ENCODE measurements at places on chromosomes 3 and 15.

GRCh38 chr3:78689378-78689777, 1078.4 kb downstream of the ROBO1 start:
- no peak for DNase-seq

DNA sequence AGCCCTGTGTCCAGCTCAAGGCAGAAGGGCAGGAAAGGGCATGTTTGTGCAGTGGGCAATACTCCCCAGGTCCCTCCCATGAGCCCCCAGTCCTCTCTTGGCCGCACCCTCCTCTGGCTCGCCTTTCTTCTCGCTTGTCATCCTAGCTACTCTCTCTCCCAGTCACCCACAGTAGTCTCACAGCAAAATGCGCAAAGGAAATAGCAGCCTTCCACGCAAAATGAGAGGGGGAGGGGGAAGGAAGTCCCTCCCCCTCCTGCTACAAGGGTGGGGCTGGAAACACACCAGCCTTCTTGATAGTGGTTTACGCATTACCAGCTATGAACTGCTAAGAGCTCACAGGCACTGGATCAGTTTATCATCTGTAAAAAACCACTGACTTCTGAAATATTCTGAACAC, 83.8 kb downstream of the GADL1 start:
- DNase-seq: no peak

DNA sequence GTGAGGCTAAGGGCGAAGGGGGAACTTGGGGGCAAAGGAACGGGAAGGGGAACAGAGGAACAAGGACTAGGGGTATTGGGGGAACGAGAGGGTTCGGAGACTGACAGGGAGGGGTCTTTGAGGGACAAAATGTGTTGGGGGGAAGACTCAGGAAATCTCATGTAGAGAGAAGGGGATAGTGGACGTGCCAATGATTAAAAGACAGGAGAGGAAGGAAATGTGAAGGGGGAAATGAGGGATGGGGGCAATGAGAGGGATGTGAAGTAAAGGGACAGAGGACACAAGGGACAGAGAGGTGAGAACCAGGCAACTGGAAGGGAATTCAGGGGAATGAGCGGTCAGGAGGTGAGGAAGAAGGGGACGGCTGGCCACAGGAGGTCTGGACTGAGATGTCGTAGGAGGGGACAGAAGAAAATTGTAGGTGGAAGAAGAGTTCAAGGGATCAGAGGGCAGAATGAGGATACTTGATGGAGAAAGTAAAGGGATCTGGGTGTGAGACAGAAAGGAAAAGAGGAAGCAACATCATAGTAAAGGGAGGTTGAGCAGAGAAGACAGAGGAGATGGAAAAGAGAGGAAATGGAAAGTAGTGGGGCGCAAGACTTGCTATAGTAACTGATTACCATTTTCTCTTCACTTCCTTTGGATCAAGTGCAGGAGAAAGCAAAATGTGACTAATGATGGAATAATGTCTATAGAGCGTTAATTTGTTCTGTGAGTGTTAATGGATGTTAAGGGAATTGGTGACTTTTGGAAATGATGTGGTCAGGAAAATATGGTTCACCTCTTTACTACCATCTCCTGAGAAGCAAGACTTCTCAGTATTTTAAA, 749 bp downstream of the RAB8B start:
- DNase-seq: no peak

- DNase-seq: no peak
Observed at GRCh38 chr3:101902041-101902440, 52.7 kb downstream of the NFKBIZ start.

- no peak for DNase-seq
Observed at GRCh38 chr15:74978503-74978902, 16.9 kb upstream of the SCAMP5 start.

- no peak for DNase-seq
Observed at GRCh38 chr3:123832692-123833397, 51.3 kb downstream of the MYLK start.

DNA sequence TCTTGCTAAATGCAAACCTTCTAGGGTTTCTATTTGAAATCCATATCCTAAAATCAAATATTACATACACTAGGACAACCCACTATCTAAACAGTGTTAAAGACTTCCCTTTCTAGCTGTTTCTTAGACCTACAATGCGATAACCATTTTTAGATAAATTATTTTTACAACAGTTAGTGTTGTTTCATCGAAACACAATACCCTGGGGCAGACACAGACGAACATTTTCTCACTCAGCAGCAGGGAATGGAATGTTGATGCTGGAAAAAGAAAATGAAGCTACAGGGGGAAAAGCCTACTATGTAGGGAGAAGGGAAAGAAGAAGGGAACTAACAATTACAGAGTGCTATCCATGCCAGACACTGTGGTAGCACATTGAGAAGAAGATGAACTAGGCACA, 6.0 kb upstream of the HERC1 start:
- no peak for DNase-seq

DNA sequence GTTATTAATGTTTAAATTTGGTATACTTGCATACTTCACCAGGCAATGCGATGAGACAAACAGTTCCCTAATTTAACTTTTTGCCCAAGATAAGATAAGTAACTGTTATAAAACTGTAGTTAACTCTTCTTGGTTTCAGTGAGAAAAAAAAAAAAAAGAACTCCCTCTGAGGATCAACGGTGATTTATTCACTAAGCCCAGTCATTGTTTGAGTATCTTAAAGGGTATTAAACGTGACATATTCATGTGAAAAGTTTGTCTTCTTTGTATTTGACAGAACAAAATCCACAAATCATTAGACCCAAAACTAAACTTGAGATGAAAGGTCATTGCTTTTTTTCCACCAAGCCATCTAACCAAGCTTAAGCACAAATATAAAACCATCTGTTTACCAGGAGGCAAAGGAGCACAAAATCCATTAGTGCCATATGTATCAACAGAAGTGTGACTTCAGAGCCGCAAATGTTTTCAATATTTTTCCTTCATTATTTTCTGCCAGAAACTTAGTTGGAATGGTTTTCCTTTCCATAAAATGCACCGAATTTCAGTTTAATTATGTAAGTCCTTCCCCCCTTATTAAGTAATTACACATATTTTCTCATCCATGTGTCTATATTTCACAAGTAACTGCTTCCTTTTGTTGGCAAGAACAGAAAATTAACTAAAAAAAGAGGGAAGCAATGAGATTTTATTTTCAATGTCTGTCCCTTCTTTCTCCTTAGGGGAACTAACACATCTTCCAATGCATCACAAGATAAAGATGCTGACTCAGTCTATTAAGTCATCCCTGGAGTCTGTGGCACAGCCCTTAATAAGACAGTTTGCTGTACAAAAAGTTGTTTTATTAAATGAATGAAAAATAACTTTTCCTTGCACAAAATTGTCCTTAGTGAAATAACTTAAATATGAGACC, 92.2 kb upstream of the RAP2B start:
- DNase-seq: no peak

GRCh38 chr3:71103430-71103921, 480.1 kb downstream of the FOXP1 start:
- DNase-seq: no peak

- DNase-seq: no peak
Observed at GRCh38 chr15:61556037-61556648, 327.0 kb upstream of the RORA start.

GRCh38 chr3:13564751-13565560, 16.0 kb downstream of the FBLN2 start:
- DNase-seq: peak; percentile 83

- DNase-seq: no peak
Observed at GRCh38 chr3:11587766-11588165, 55.9 kb downstream of the VGLL4 start.

DNA sequence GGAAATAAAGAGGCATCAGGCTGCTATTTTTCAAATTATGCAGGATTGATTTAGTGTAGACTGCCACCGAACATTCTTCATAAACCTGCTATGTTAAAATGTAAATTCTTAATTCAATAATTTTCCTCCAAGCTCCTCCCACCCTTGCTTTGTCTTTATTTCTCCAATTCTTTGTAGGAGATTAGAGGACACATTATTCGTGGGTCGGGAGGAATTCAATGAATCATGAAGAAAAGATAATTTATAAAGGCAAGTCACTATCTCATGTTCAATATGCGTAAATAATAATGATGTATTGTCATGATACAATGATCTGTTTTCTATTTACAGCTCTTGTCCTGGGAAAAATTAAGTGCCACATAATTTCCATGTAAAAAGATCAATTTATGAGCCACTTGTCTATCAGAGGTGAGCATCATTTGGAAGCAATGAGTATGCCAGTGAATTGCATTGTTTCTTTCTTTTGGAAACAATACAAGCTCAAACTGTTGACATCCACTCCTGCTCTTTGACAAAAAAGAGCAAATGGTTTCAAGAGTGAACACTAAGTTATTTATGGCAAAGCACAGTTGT, 148.0 kb upstream of the MITF start:
- DNase-seq: no peak

- DNase-seq: no peak
Observed at GRCh38 chr3:13025090-13025489, 48.1 kb downstream of the IQSEC1 start.

- no peak for DNase-seq
Observed at GRCh38 chr15:51460796-51461195, 119.3 kb downstream of the GLDN start.

DNA sequence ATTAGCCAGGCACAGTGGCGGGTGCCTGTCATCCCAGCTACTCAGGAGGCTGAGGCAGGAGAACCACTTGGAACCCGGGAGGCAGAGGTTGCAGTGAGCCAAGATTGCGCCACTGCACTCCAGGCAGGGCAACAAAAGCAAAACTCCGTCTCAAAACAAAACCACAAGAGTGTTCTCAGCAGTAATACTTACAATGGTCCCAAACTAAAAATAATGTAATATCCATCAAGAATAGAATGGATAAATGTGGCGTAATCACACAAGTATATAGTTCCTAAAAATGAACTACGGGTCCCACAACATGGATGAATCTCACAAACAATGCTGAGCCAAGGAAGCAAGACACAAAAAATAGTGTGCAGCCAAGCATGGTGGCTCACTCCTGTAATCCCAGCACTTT, 39.2 kb downstream of the STAG1 start:
- no peak for DNase-seq

DNA sequence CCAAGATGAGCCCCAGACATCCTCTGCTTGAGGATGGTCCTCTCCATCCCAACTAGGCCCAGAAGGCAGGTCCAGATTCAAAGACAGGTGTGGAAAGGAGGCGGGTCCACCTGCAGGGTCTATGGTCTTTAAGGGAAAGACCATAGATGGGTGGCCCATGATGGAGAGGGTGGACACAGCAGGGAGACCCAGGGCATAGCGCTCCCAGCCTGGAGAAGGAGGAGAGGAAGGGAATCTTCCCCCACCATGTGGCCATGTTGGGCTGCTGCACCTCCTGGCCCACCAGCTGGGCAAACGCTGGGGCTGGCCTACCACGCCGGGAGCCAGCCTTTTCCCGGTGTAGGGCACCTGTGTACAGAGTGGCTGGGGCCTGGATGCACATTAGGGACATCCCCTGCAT, 265.2 kb upstream of the TLE3 start:
- DNase-seq: peak; percentile 16

- DNase-seq: no peak
Observed at GRCh38 chr3:46987319-46987742, 7.9 kb downstream of the NBEAL2 start.

DNA sequence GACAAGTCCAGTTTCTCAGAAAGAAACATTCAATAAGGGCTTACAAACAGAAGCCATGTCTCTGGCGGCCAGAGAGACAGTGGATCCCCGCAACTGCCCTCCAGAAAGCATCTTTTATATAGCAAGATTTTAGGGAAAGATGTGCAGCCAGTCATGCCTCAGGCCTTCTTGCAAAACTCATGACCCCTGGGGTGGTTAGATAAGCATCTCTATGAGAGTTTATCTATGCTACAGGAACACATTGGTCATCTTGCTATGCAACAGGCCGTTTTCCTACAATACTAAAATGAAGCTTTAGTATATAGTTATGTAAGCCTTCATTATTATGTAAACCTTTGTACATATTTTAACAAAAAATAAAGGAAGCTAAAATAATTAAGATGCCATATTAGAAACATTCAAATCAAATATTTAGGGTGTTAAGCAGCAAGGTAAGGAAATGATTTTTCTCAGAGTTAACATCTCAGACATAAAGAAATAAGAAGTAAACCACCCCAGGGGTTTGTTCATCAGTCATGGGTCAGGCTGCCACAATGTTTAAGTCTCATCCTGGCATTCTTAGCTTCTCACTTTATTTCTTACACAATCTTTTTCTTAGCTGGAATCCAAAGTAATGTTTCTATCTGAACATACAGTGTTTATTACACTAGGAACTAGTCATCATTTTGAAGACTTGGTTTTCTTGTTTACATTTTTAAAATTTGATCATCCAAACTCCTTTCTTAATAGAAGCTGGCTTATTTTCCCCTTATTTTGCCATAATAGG, 6.3 kb upstream of the FSIP1 start:
- no peak for DNase-seq

- DNase-seq: no peak
Observed at GRCh38 chr3:35524856-35525255, 114.5 kb upstream of the ARPP21 start.

GRCh38 chr3:45055032-45055410, 28.9 kb downstream of the CLEC3B start:
- DNase-seq: no peak

- DNase-seq: no peak
Observed at GRCh38 chr3:143975554-143976152, 4.0 kb downstream of the DIPK2A start.

GRCh38 chr3:78041486-78041885, 1001.6 kb downstream of the ROBO2 start:
- DNase-seq: no peak

DNA sequence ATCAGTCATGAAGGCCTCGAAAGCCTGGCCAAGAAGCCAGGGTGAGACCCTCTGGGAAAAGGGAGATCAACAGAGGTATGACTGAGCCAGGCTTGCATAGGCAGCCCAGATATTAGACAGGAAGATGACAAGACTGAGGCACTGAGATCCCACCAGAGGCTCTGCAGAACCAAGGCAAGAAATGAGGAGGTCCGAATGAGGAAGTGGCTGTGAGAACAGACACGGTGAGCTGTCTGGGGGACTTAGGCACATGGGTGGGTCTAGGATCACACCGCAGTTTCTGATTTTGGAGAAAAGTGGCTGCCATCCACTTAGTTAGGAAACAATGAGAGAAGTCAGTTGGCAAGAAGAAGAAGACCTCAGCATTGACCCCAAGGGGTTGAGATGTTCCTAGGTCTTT, 31.5 kb upstream of the PRSS50 start:
- no peak for DNase-seq

DNA sequence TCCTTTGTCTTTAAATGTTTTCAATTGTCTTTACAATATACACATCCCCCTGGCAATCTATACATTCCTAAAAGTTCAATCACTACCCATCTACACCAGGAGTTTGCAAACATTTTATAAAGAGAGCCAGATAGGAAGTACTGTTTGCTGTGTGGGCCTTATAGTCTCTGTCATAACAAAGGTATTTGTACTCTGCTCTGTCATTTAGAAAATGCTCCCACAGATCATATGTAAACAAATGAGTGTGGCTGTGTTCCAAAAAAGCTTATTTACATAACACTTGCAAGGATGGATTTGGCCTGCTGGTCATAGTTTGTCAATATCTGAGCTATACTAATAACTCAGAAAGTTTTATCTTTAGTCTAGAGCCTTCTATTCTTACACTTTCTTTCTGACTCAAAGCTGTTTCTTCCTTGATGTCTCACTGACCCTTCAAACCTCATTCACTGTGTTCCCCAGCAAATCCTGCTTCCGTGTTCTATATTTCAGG, 511.9 kb downstream of the GBE1 start:
- peak; percentile 2 for DNase-seq

- DNase-seq: no peak
Observed at GRCh38 chr3:138042043-138042442, 32.1 kb downstream of the CLDN18 start.

Measured in NCI-H510A treated with DMSO at 0.1 percent for 48 hours (cell line).